ENCODE measurements at places on chromosomes 5 and 9.

DNA sequence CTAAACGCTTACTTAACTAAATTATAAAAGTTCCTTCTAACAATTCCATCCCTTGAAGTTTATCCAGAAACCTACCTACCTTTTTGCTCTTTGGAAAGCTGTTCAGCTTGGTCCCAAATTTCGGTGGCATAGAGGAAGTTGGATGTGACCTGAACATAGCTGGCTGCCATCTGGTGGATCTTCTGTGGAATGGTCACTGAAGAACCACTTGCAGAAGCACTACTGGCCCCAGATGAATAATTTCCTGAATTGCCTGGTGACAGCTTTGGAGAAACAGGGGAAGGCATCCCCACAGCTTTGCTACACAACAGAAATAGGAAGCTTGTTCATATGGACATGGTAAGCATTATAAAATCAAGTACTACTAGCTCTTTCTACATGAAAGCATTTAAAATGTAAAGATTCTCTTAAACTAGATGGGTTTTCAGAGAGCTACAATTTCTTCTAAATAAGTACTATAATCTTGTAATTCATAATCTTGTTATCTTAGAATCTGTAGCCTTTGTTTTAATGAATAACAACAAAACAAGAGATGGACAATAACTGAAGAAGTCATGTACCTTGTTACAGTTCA is 9.9 kb downstream of the LEAP2 start:
- H3K36me3 ChIP-seq, result peaks cover 75% of the 10 kb centered on the region
- no peaks in the 10 kb centered on the region for H3K27me3 ChIP-seq
- no peak overlapping the region for H3K27ac ChIP-seq
- no peak overlapping the region for H3K4me3 ChIP-seq

DNA sequence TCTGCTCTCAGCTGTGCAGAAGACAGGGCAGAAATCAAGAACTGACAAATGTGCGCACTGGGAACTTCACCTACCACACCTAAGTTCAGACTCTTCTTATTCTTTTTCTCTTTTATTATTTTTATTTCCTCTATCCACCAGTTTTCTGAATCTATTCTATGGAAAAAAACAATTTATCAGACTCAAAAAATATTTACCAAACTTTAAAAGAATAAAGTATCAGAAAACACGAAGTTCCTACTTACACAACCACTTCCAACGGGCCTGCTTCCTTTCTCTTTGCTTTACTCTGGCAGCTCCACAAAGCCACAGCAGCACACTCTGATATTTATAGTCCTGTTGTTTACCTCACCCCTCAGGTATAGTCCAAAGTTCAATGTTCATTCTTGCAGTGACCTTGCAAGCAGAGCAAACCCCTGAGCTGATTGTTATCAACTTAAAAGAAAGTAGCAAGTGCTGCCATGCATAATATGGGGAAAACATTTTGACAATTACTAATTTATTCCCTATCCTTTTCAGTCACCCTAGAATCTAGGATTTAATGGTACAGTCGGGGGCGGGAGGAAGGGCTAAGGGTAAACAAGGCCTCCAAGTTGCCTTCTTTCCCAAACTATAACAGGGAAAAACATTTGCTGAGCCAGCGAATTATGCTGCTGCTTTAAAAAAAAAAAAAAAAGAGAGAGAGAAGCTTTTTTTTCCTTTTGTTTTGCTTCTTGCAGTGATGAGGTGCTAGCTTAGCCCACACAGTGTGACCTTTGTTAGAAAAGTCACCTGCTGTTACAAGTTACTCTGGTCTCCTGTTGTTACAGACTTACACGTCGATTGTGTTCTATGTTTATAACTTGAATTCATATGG is at the start of gene SELENOP:
Gene SELENOP, minus strand, starts transcription at position 302 of the 856 bp plus-strand sequence. CDS start 3,539 bp downstream, outside the sequence.
- no peaks in the 10 kb centered on the region for H3K36me3 ChIP-seq
- H3K4me1 ChIP-seq, result peaks cover 4% of the 10 kb centered on the region
- peak within 1 kb of the TSS; percentile 65 for H3K4me3 ChIP-seq
- no peaks in the 10 kb centered on the region for H3K27me3 ChIP-seq
- peak within 1 kb of the TSS; percentile 64 for H3K27ac ChIP-seq

DNA sequence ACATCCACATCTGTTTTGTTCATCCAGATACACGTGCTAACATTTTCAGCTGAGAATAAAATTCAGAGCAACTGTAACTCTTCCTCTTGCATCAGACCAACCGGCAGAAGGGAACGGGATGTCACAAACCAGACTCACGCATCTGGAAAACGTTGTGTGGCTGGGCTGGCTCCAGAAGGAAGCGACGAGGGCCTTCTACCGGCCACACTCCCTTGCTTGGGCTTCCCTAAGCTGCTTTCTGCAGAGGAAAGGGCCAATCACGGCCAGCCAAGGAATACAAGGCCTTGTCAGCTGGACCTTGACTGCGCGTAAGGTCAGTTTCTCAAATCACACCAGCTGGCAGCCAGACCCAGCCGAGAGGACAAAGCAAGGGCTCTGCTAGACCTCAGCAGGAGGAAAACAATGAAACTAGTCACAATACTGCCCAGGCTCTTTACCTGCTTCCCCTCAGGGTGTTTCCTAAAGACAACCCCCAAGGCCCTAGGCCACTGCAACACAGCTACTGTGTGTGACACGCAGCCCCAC is 106.1 kb downstream of the THBS4 start:
- no peak overlapping the region for H3K4me3 ChIP-seq
- no peaks in the 10 kb centered on the region for H3K4me1 ChIP-seq
- no peaks in the 10 kb centered on the region for H3K36me3 ChIP-seq
- H3K27me3 ChIP-seq, result no peaks in the 10 kb centered on the region
- peak overlapping the region; percentile 60 for H3K27ac ChIP-seq
- peak; percentile 87 for DNase-seq

DNA sequence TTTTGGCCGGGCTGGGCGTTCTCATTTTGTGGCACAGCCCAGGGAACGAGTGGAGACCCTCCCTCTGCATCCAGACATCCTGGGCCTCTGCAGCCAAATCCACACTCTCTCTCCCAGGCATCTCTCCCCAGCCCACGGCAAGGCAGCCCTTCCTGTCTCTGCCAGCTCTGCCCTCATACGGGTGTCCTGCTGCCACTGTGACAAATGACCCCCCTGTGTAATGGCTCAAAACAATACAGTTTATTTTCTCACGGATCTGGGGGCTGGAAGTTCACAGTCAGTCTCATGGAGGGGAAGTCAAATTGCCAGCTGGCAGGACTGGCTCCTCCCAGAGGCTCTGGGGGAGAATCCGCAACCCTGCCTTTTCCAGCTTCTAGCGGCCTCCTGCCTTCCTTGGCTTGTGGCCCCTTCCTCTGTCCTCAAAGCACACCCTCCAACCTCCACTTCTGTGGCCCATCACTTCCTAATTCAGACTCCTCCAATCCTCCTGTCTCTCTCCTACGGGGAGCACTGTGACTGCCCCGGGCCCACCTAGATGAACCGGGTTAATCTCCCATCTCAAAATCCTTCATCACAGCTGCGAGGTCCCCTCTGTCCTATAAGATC is 70.2 kb upstream of the COL5A1 start:
- no peaks in the 10 kb centered on the region for H3K4me1 ChIP-seq
- H3K27ac ChIP-seq, result peak overlapping the region; percentile 22
- H3K36me3 ChIP-seq, result no peaks in the 10 kb centered on the region
- no peak overlapping the region for H3K4me3 ChIP-seq
- H3K27me3 ChIP-seq, result no peaks in the 10 kb centered on the region
- peak; percentile 49 for DNase-seq

- peaks cover 13% of the 10 kb centered on the region for H3K36me3 ChIP-seq
- H3K4me1 ChIP-seq, result no peaks in the 10 kb centered on the region
- DNase-seq, result no peak
- no peak overlapping the region for H3K4me3 ChIP-seq
- no peak overlapping the region for H3K27ac ChIP-seq
These were observed 103.1 kb downstream of the MTREX start for GRCh38 chr5:55410845-55411244.

GRCh38 chr9:36194326-36195000 is 3.7 kb downstream of the CLTA start:
- DNase-seq, result no peak
- H3K4me3 ChIP-seq, result no peak overlapping the region
- no peak overlapping the region for H3K27ac ChIP-seq
- peaks cover 4% of the 10 kb centered on the region for H3K4me1 ChIP-seq
- no peaks in the 10 kb centered on the region for H3K27me3 ChIP-seq
- H3K36me3 ChIP-seq, result peaks cover 24% of the 10 kb centered on the region

GRCh38 chr5:59766427-59767210 is 126.9 kb downstream of the PDE4D start:
- H3K27me3 ChIP-seq, result no peaks in the 10 kb centered on the region
- DNase-seq, result no peak
- H3K4me1 ChIP-seq, result no peaks in the 10 kb centered on the region
- no peak overlapping the region for H3K4me3 ChIP-seq
- H3K27ac ChIP-seq, result no peak overlapping the region

GRCh38 chr5:131682826-131683225 is 47.8 kb upstream of the RAPGEF6 start:
- no peaks in the 10 kb centered on the region for H3K4me1 ChIP-seq
- H3K4me3 ChIP-seq, result no peak overlapping the region
- H3K27me3 ChIP-seq, result no peaks in the 10 kb centered on the region
- DNase-seq, result no peak
- H3K27ac ChIP-seq, result no peak overlapping the region
- H3K36me3 ChIP-seq, result peaks cover 21% of the 10 kb centered on the region

GRCh38 chr5:123132316-123132715 is 43.3 kb downstream of the PRDM6 start:
- peaks cover 21% of the 10 kb centered on the region for H3K4me1 ChIP-seq
- H3K4me3 ChIP-seq, result no peak overlapping the region
- H3K27me3 ChIP-seq, result no peaks in the 10 kb centered on the region
- no peak for DNase-seq
- no peaks in the 10 kb centered on the region for H3K36me3 ChIP-seq

DNA sequence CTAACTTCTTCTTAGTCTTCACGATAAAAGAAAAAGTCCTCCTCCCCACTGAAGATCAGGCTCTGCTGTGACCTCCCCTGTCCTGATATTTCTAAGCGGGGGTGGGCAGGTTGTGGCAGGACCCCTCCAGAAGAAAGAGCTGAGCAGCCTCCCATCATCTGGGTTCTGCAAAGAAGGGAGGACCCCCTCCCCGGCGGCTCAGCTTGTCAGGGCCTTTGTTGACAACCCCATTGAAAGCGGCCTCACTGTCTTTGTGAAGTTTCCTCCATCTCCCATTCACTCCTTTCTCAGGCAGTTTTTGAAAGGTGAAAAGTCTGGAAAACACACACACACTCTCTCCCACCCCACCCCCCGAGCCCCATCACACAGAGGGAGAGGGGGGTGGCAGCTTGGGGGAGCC is 26.2 kb upstream of the BARHL1 start:
- no peaks in the 10 kb centered on the region for H3K27me3 ChIP-seq
- H3K36me3 ChIP-seq, result no peaks in the 10 kb centered on the region
- H3K4me3 ChIP-seq, result no peak overlapping the region

- no peaks in the 10 kb centered on the region for H3K27me3 ChIP-seq
- no peaks in the 10 kb centered on the region for H3K4me1 ChIP-seq
- DNase-seq, result no peak
- no peak overlapping the region for H3K27ac ChIP-seq
- no peak overlapping the region for H3K4me3 ChIP-seq
These were observed 23.7 kb downstream of the MAN2A1 start for GRCh38 chr5:109713453-109713852.

DNA sequence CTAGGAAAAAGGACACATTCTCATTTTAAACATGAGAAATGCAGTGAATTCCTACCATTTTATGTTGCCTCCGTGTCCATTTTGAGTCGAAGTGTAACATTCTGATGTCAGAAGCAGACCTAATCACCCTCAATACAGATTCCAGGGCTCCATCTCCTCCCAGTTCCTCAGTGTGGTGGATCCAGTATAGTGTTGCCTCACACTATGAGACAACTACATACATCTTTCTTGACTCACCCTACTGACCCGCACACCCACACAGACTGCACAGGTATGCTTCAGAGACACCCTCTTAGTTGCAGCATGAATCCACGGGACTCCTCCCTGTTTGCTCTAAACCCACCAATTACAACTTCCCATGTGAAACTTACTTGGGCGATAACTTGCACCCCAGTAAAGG is 564.9 kb downstream of the SEMA5A start:
- H3K27ac ChIP-seq, result no peak overlapping the region
- H3K27me3 ChIP-seq, result no peaks in the 10 kb centered on the region
- H3K36me3 ChIP-seq, result no peaks in the 10 kb centered on the region
- no peak for DNase-seq
- H3K4me1 ChIP-seq, result no peaks in the 10 kb centered on the region

GRCh38 chr9:2761424-2761823 is 44.1 kb downstream of the KCNV2 start:
- no peak overlapping the region for H3K4me3 ChIP-seq
- no peak overlapping the region for H3K27ac ChIP-seq
- DNase-seq, result no peak
- no peaks in the 10 kb centered on the region for H3K36me3 ChIP-seq

- DNase-seq, result no peak
- peak overlapping the region; percentile 88 for H3K27ac ChIP-seq
- peaks cover 4% of the 10 kb centered on the region for H3K36me3 ChIP-seq
- peak overlapping the region; percentile 80 for H3K4me3 ChIP-seq
These were observed 434 bp downstream of the GLRX start for GRCh38 chr5:95822043-95822541.

DNA sequence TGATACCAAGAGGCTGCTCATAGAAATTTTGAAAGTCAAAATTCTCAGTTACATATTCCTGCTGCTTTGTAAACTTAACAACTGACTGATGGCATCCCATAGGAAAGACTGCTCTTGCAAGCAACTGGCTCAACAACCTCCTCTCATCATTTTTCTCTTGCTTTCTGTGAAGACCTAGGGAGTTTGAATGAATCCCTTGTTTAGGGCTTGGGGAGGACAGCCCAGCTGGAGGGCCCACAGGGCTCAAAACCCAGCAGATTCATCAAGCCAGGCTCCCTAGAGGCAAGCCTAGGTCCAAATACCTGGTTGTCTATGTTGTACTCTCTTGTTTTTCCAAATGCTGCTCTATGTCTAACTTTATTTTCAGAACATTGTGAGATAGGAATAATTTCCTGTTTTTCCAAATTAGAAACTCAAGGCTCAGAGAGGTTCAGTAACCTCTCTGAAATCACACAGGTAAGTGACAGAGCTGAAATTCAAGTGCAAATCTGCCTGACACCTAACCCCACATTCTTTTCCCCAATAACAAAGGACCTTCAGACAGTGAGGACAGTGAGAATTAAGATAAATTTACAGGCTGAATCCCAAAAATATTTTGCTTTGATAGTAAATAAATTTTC is 558.9 kb upstream of the KLF4 start:
- peaks cover 5% of the 10 kb centered on the region for H3K4me1 ChIP-seq
- no peaks in the 10 kb centered on the region for H3K36me3 ChIP-seq
- H3K4me3 ChIP-seq, result no peak overlapping the region
- H3K27me3 ChIP-seq, result no peaks in the 10 kb centered on the region
- no peak overlapping the region for H3K27ac ChIP-seq

GRCh38 chr9:21902136-21902535 is 92.1 kb downstream of the CDKN2A start:
- DNase-seq, result no peak
- no peak overlapping the region for H3K4me3 ChIP-seq
- H3K27ac ChIP-seq, result no peak overlapping the region
- no peaks in the 10 kb centered on the region for H3K36me3 ChIP-seq
- H3K27me3 ChIP-seq, result no peaks in the 10 kb centered on the region

- DNase-seq, result no peak
- no peak overlapping the region for H3K4me3 ChIP-seq
- no peaks in the 10 kb centered on the region for H3K36me3 ChIP-seq
- H3K27me3 ChIP-seq, result no peaks in the 10 kb centered on the region
These were observed 189.5 kb upstream of the TYRP1 start for GRCh38 chr9:12503606-12504122.

GRCh38 chr9:98854266-98854665 is 46.8 kb downstream of the GALNT12 start:
- no peaks in the 10 kb centered on the region for H3K4me1 ChIP-seq
- no peak for DNase-seq
- H3K27ac ChIP-seq, result no peak overlapping the region
- H3K36me3 ChIP-seq, result no peaks in the 10 kb centered on the region
- H3K27me3 ChIP-seq, result no peaks in the 10 kb centered on the region

All from ascending aorta (tissue), 2 donors.